Nephron progenitor cell (in vitro differentiated cells): ENCODE measurements at places on chromosomes 6 and 20.
A peak's percentile ranks its signal among the peaks of the same experiment; 100 is the strongest.

DNA sequence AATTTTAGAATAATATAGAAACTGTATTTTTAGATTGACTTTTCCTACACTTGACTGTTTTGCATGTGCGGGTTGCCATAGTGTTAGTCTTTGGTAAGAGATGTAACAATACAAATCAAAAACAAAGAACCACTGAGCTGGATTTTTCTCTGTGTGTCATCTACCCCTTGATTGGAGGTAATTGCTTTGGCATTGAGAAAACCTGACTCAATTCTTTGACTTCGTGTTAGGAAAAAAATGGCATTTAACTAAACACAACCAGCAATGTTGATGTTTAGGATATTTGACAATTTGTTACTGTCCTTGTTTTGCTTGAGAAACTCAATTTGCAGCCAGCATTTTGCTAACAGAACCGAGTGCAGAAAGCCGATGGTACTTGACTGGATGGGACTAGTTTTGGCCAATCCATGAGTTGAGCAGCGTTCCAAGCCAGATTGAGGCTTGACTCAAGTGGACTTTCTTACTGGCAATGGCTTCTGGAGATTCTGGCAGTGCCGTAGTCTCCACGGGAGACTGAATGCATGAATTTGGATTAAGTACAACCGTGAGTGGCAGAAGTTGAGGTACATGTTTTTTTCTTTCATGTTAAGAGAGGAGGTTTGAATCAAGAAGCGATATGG lies 17.1 kb downstream of the TPBG start:
- DNase-seq, result no peak

DNA sequence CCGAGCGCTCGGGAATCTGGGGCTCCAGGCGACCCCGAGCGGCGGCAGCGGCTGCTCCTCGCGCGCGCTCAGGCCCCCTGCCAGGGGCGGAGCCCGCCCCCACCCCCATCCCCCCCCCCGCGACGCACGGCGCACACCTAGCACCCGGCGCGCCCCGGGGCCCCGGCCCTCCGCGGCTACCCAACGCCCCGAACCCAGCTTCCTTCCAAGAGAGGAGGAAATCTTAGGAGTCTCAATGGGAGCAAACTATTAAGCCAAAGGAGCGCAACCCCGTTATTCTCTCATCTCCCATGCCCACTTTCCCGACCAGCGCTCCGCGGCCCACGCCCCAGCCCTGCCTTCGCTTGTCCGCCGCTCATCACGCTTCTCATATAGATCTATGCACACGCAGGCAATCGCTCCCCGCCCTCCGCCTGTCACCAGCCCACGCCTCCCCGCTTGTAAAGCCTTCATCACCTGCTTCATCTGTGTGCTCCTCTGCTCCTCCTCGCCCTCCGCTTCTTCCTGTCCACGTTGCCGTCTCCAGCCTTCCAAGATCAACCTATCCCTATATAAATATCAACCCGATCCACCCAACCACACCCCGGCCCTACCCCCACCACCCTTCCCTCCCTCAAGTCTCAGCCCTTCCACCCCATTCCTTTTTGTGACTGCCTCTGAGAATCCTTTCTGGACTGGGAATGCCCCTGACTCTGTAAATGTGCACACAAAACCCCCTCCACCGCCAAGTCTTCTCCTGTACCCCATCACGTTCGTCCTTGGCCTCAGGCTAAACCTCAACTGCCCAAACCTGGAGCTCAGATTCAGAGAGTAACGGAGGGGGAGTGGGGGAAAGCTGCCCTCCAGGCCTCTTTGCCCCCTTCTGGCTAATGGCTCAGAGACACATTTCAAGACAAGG lies at the start of gene DLK2:
TSS of gene DLK2 (minus strand) at position 18 of the 898 bp plus-strand sequence. CDS start 723 bp downstream, outside the sequence.
- peak; percentile 40 for DNase-seq

GRCh38 chr6:70627500-70628254 lies 40.0 kb upstream of the SMAP1 start:
- no peak for DNase-seq

- no peak for DNase-seq
Measured at GRCh38 chr6:136646377-136646776, 96.2 kb upstream of the MAP7 start.

DNA sequence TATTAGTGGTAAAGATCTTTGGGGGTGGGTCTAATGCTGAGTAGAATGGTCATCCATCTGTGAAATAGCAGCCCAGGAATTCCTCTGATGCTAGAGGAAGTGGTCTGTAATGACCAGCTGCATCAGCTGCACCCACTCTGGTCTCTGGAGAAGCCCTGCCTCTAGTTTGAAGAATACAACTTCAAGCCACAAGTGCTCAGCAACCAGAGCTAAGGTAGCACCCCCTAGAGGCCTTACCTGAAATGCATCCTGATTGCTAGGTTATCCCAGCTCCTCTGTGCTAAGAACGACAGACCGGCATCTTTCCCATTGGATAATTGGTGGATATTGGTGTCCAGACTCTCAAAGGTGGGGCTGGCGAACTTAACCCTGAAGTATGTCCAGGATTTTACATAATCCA lies 58.2 kb downstream of the DNAH8 start:
- peak; percentile 13 for DNase-seq

GRCh38 chr20:36563374-36563773 lies 10.0 kb upstream of the TGIF2 start:
- no peak for DNase-seq

DNA sequence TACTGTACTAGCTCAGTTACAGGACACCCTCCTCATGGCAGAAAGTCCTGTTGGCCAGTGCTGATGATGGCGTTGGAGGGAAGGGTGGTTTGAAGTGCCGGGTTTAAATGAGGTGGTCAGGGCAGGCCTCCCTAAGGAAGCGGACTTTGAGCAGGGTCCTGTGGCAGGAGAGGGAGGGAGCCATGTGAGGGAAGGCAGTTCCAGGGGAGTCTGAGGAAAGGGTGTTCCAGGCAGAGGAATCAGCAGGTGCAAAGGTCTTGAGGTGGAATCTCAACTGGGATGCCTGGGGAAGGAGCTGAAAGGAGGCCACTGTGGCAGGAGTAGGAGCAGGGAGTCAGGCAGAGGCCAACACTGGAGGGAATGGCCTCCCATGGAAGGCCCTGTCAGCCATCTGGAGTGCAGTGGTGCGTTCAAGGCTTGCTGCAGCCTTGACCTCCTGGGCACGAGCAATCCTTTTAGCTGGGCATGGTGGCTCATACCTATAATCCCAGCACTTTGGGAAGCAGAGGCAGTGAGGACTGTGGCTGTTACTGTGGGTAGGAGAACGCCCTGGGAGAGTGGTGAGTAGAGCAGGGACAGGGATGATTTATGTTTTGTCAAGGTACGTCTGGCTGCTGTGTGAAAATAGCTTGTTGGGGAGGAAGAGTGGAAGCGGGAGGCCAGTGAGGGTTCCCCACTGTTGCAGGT lies 26.2 kb downstream of the VSTM2L start:
- DNase-seq, result no peak

GRCh38 chr20:62728028-62728780 lies 19.6 kb downstream of the NTSR1 start:
- DNase-seq, result peak; percentile 0
